CD4-positive, alpha-beta T cell treated with Interleukin-15 for 1 hour (primary cell): ENCODE measurements at places on chromosomes 6 and 20.
A peak's percentile ranks its signal among the peaks of the same experiment; 100 is the strongest.

- peak; percentile 63 for DNase-seq
Observed at GRCh38 chr20:63009988-63010769, 3.4 kb upstream of the BHLHE23 start.

DNA sequence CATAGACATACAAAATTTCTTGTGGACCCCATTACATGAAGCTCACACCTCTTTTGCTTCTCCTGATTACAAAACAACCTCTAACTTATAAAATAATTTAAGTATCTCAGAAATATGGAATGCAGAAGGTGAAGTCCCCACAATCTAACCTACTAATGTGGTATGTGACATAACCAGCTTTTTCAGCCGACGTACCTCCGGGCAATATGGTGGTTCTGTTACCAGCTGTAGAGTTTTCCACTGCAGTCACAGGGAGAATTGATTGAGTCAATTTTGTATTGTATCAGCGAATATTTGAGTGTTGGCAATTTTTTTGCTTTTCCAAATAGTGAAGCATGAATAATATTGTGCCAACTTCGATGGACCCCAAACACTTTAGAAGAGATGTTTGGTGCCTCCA is 15.7 kb upstream of the SPO11 start:
- no peak for DNase-seq

GRCh38 chr6:108550256-108550655 is 10.5 kb upstream of the FOXO3 start:
- no peak for DNase-seq

- DNase-seq = no peak
Observed at GRCh38 chr6:27531772-27532459, 59.0 kb upstream of the ZNF184 start.

DNA sequence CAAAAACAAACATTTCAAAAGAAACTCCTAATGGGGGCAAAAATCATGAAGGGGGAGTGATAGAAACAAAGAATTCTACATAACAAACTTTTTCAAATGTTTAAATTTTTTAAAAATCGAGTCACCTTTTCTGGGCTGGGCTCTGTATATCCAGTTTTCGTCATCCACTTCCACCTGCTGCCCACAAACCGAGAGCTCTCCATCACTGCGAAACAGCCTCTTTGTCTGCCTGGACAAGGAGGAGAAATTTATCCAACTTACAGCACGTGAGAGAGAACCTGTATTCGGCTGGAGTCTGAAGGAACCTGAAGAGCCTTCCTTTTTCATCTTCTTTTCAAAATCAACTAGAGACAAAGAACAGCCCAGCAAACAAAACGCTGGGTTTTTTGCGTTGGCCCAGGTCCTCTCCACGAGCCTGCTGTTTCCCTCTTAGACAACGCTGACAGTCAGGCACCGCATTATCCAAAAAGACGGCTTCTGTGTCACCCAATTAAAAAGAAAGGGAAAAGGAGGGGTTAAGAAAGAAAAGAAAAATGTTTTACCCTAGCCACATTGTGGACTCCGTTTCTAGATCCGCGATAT is 72.4 kb upstream of the NHSL1 start:
- no peak for DNase-seq

DNA sequence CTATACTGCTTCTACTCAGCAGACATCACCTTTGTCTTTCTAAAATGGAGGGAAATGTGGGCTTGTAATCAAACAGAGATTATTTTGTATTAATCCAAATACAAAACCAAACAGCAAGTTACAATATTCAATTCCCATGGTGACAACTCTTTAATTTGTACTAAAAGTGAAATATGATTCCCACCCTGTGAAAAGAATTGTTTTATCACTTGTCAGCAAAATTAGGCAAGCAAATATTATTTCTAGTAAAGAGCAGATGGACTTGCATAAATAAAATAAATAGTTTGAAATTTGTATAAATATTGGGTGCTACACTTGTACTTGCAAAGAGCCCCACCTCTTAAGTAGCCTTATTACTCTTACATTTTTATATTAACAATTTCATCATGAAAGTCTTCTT is 6.1 kb upstream of the TXLNB start:
- DNase-seq = no peak

- no peak for DNase-seq
Observed at GRCh38 chr6:167472880-167473279, 148.0 kb downstream of the TTLL2 start.
